LNCaP clone FGC (cell line): ENCODE measurements at places on chromosomes 16 and 17.

DNA sequence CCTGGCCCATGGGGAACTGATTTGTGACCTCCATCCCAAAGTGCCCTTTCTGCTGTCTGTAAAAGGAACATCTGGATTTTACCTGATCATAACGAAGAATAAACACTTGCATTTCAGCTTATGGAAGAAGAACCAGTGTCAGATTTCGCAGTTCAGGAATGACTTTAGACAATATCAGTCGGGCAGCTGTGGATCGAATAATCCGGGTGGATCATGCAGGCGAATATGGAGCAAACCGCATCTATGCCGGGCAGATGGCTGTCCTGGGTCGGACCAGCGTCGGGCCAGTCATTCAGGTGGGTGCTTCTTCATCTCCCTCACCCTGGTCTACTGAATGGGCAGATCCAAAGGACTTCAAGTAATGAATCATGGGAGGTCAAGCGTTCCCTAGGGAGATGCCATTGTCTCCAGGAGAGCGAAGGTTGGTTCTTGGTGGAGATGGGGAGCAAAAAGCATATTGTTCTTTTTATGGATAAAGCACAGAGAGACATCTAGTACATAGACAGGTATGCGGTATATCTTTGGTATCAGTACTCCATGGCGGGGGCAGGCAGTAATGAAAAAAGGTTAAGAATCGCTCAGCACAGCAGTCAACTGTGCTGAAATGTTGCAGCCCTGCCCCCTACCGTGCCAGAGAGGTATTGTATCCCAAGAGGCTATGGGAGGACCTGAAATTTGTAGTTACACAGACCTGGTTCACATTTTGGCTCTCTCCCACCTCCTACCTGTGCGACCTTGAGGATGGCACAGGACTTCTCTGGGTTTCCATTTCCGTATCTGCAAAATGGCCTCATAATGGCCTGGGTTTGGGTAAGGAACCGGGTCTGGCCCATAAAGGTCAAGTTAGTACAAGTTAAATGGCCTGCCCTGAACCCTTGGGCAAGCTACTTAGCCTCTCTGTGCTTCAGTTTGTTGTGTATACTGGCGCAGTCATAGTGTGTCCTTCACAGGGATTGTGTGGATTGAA lies 4.7 kb downstream of the COQ7 start:
- no peak for DNase-seq

- no peak for DNase-seq
Observed at GRCh38 chr17:83152227-83152744, 72.9 kb downstream of the METRNL start.

DNA sequence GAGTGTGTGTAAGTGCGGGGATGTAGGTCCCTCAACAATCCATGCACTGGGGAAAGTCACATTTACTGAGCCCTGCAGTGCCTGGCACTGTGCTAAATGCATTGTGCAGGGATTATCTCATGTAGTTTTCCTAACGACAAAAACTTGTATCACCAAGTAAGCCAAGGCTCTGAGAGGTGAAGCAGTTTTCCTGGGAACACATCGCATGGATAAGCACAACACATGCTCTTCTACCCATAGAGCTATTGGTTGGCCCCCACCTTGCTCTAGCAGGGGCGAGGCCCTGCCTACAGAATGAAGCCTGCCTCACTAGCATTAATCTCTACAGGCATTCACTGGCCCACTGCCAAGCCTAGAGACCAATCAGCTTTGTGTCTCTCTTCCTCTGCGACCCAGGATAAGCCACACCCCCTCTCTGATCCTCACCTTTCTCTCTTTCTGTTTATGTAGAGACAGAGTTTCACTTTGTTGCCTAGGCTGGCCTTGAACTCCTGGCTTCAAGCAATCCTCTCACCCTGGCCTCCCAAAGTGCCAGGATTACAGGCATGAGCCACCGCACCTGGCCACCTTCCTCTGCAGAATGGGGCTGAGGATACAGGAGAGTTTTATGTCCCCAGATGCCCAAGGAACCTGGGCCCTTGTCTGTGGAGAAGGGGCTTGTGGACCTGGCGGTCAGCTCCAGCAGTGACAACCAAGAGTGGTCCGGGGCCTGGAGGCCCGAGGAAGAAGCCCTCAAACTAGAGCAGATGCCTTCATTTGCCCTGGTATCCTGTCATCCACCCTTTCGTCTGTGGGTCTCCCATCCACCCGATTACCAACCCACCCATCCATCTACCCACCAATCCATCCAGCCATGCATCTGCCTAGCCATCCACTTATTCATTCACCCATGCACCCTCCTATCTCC lies 12.8 kb downstream of the CDH16 start:
- DNase-seq, result peak; percentile 11

GRCh38 chr16:30348113-30348512 lies 7.0 kb downstream of the CD2BP2 start:
- DNase-seq, result no peak

DNA sequence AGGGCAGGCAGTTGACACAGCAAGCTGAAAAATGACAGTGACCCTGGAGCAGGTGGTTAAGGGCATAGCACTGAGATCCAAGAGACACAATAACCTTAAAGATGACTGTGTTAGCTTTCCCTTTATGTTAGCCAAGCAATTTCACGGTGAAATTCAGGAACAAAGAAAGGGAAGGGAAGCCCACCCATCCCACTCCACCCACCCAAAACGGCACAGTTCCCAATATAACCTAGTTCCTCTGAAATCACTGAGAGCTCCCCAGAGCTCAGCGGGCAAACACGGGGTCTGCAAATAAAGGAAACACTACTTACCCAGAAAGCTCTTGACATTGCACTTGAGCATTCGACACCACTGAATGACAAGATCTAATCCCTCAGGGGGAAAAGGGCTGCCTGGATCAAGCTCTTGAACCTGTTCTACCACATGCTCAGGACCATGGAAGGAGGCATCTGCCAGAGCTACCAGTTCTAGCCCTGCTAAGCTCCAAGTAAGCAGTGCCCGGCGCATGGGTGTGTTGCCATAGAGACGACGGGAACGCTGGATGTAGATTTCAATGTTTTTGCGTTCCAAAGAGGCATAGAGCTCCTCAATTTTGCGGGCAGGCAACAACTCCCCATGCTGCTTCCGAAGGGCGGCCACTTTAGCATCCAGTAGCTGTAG lies 10.6 kb downstream of the BLTP2 start:
- DNase-seq, result no peak

DNA sequence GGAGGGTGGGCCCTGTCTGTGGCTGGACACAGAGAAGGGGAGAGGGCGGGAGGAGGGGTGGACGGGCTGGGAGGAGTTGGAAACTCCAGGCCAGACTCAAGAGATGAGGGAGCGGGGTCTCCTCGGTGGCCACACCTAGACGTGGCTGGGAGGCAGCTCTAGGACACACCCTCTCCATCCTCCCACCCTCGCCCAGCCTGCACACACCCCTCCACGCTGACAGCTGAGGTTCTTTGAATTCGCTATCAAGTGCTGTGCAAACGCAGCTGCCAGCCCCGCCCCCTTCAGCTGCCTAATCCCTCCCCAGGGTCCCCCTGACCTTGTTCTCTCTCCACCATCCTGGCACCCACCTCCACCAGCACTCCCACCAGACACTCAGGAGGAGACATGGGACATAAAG lies 48.7 kb downstream of the DNAH17 start:
- DNase-seq, result no peak

DNA sequence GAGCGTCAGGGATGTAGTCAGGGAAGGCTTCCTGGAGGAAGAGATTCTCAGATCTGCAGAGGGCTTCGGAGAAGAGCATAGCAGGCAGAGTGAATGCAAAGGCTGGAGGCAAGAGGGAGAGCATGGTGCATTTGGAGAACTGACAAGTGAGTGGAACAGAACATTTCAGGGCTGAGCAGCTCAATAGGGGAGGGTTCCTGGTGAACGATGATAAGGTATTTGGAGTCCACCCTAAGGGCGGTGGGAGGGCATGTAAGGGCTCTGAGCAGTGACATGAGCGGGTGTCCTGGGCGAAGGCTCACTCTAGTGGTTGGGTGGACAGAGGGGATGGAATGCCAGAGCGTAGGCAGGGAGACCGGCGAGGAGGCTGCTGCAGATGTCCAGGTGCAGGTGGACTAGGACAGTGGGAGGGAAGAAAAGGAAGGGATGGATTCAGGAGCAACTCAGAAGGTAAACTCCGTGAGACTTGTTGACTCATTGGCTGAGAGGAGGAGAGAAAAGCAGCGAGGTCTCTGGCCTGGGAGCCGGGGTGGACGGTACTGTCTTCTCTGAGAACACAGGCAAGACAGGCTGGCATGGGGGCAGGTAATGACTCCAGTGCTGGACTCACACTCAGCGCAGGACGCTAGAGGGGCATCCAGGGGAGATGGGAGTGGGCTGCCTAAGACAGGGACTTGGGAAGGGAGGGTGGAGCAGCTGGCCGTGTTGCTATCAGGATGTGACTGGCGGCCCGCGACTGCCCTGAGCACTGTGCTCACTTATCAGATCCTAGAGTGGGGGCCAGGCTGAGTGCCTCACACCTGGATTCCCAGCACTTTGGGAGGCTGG lies 1.4 kb upstream of the PITPNA start:
- DNase-seq, result no peak

GRCh38 chr17:69528035-69528434 lies 113.5 kb downstream of the MAP2K6 start:
- no peak for DNase-seq

GRCh38 chr16:79269211-79269863 lies 331.2 kb downstream of the MAF start:
- DNase-seq, result no peak

DNA sequence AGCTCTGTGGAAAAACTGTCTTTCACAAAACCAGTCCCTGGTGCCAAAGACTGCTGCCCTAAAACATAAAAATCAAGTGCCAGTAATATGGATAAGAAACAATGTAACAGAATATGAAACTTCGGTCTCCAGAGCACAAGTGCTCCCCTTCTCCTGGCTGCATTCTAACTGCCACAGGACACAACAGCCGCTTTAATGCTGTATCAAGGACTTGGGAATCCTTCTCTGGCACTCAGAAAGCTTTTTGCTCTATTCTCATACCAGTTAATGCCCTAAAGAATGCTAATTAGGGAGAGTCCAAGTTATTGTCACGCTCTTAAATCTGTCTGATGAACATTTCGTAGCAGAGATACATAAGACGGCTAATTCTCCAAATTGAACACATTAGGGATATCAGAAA lies 90.9 kb downstream of the PARN start:
- DNase-seq, result no peak

GRCh38 chr17:51188271-51188833 lies 22.1 kb downstream of the NME2 start:
- DNase-seq, result no peak

DNA sequence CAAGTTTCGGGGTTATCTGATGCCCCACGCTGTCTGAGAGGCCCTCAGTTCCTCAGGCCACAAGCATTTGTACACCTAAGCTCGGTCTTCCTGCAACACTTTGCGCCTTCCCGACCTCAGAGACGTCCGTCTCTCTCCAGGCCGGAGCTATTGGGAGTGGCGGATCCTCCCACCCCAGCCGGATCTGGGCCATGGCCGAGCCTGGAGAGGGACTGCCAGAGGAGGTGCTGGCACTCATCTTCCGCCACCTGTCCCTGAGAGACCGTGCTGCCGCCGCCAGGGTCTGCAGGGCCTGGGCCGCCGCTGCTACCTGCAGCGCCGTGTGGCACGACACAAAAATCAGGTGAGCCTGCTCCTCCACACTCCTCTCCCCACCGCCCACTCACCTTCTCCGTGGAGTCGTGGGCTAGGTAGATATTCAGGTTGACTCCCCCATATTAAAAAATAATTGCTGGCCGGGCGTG lies 1.9 kb downstream of the FBXL8 start:
- DNase-seq, result peak; percentile 69

GRCh38 chr17:31418773-31419350 lies 27.4 kb downstream of the RAB11FIP4 start:
- DNase-seq, result no peak
